CD4-positive, alpha-beta T cell treated with Interleukin-6 for 4 hours (primary cell): ENCODE measurements at places on chromosomes 3 and 15.
A peak's percentile ranks its signal among the peaks of the same experiment; 100 is the strongest.

DNA sequence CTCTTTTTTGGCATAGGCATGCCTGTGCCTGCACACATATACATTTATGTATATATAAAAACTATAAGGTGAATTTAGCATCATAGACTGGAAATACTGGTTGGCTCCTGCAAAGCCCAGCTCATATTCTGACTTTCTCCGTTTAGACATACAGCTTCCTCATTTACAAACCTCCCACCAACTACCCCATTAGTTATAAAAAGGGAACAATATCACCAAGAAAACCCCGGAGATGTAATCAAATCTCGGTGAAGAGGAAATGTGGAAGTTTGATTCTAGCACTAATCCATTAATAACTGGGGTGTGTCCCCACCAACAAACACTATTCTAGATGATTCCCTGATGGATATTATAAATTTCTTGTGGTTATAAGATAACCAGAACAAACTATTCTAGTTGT lies 517.7 kb upstream of the TBL1XR1 start:
- no peak for DNase-seq

- DNase-seq: no peak
These were observed 51.6 kb upstream of the GRM7 start for GRCh38 chr3:6809349-6809748.

DNA sequence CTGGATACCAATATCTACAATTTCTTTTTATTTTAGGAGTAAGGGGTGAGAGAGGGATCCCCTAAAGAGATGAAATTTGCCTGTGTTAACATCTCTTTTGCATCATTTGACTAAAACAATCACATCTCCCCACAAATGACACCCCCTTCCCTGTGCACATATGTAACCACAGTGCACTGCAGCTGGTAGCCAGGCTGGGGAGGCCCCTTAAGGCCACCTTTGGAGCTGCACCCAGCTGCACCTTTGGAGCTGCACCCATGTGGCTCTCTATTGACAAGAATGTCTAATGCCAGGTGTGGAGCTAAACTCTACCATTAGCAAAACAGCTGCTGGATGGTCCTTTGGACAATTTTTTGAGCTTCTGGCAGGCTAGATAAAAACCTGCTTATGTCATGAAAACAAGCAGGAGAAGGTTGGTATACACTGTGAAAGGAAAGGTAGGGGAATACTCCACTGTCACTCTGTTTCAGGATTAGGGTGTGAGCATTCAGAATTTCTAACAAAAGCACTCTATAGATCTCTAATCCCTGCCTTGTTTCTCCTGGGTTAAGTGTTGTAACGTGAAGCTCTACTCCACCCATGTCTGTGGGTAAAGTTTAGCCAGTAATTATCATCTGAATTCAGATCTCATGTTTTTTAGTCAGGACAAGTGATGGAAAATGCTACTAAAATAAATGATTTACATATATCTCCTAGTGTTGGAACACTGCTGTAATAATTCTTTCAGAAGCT lies 52.1 kb downstream of the TFG start:
- peak; percentile 10 for DNase-seq

GRCh38 chr15:91922646-91923547 lies 69.4 kb downstream of the SLCO3A1 start:
- no peak for DNase-seq

DNA sequence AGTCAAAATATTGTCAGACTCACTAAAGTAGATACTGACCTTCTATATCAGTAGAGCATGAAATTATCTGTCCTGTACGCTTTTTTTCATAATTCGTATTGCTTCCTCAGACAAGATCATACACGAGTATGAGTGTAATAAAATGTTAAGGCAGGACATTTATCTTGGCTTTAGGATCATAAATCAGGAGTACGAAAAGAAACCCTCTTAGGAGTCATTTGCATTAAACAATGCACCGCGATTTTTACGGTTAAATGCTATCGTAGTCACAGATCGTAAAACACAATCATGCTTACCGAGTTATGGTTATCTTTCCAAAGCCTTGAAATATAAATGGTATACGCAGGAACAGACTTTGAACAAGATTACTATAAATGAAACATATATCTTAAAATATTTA lies 510.3 kb upstream of the ROBO1 start:
- no peak for DNase-seq

DNA sequence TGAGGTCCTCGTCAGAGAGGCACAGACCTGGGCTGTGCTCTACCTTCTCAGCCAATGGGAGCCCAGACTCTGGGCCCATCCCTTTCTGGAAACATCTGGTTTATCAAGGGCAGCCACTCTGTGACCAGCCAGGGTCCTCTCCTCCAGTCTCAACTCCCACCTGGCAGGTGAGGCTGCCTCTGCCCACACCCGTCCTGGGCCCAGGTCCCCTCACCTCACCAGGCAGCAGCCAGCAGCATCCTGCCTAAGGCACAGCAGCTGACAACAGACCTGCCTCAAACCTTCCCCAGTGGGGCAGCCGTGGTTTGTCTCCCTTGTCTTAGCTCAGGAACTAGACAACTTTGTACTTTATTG lies 8.7 kb upstream of the VIPR1 start:
- no peak for DNase-seq

DNA sequence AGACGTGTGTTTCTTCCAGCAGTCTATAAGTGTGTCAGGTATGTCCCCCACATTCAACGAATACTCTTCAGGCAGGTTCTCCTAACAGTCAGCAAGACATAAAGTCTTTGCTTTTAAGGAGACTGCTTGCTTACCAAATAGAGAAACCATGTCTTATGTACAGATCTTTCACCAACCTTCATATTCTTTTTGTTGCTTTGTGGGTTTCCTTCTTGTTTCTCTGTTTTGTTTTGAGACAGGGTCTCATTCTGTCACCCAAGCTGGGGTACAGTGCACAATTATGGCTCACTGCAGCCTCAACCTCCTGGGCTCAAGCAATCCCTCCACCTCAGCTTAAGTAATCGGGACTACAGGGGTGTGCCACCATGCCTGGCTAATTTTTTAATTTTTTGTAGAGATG lies 14.3 kb downstream of the DYNC1LI1 start:
- DNase-seq: no peak

DNA sequence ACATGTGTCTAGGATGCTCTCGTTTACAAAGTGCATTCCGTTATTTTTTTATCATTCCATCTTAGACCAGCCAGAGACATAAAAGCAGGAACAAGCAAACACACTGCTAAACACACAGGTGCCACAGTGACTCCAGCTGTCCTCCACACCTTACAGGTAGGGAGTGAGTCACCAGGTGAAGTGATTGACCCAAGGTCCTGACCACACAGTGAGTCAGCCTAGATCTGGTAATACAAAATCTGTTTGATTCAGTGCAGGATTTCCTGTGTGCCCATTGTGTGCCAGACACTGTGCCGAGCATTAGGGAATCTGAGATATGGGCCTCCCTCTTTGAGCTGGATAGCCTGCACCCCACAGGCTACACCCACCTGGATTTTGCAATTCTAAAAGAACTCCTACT lies 16.7 kb upstream of the BFSP2 start:
- DNase-seq: no peak

- DNase-seq: no peak
These were observed 9.8 kb downstream of the ARPP19 start for GRCh38 chr15:52559022-52559421.
